ENCODE measurements at places on chromosomes 12 and 14.

DNA sequence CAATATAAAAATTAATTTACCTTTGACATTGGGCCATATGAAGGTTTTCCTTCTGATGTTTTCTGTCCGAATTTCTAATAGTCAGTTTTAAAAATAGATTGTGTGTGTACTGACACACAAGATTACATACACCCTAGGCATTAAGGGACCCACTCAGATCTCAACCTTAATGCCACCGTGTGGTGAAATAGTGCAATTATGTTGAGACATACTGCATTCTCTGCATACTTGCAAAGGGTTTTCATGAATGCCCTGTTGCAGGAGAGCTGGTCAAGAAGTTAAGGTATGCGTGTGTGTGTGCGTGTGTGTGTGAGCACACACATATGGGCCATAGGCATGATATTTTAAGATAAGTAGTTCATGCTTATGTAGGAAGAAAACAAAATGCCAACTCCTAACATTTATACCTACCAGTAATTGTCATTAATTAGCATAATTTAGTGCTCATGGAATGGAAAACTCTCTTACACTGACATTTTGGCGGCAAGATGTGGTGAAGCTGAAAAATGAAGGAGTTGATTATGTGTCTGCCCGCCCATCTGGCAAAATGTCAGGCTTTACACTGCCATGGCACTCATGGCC is 58.8 kb downstream of the PIK3C2G start:
- DNase-seq, result no peak

GRCh38 chr12:47082796-47083621 is 3.2 kb upstream of the AMIGO2 start:
- DNase-seq, result no peak

DNA sequence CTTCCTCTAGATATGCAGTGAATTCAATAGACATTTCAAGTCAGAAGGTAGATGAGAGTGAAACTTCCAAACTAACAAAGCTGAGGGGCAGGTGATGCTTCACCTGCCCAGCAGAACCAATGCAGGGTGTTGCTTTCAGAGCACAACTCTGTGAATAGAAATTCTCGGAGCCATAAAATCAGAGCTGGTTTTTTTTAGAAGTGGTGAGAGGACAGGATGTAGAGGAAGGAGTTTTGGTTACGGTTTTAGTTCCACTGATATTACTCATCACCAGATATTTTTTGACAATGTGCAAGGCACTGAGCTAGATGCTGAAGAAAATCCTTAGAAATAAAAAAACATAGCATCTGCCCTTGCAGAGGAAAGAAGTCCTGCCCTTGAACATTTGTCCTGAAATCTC is 62.2 kb downstream of the BMP4 start:
- no peak for DNase-seq

GRCh38 chr14:83607682-83608081 is 1922.3 kb upstream of the FLRT2 start:
- no peak for DNase-seq

DNA sequence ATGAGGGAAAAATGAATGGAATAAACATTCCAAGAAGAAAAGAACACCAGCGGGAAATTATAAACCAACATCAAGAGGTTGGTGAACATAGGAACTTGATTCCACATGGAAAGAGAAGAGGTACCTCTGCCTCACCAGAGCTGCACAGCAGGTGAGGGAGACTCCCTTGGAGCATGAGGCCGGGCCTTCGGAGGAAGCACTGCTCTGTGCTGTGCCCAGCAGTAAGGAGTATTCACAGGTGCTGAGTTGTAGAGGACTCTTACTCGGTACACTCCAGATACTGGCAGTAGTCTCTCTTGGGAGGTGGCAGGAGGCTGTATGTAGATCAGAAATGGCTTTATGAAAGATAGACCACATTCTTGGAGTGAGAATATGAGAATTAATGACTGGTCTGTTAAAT is 76.0 kb downstream of the NPAS3 start:
- no peak for DNase-seq

DNA sequence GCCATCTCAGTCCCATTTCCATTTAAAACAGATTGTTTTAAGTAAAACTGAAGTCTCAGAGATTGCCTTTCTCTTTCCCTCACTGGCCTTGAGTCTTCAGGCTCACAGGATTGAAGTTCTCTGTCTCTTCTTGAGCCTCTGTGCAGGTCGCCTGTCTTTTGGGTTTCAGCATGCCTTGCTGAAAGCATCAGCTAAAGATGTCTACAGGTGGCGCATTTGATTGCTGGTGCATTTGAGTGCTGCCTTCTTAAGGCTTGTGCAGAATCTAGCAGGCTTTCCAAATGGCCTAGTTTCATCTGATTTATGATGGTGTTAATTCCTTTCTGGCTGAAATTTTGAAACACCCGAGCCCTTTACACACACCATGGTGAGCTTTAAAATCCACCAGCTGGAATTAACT is 1062.2 kb upstream of the FBXO33 start:
- DNase-seq, result no peak

DNA sequence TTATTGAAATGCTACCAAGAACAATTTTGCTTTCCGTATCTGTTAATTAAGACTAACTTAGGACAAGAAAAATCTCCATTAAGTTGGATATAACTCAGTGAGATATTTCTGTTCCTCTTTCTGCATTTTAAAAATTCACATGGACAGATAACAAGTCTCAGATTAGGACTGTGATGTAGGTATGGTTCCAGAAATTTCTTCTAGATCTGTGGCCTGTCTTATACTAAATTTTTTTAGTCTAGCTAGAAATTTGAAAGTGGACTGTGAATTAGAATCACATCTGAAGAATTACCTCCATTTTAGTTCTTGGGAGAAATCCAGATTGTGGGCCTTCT is 41.6 kb downstream of the USP15 start:
- no peak for DNase-seq

GRCh38 chr12:43306066-43306465 is 245.9 kb downstream of the ADAMTS20 start:
- DNase-seq, result no peak

DNA sequence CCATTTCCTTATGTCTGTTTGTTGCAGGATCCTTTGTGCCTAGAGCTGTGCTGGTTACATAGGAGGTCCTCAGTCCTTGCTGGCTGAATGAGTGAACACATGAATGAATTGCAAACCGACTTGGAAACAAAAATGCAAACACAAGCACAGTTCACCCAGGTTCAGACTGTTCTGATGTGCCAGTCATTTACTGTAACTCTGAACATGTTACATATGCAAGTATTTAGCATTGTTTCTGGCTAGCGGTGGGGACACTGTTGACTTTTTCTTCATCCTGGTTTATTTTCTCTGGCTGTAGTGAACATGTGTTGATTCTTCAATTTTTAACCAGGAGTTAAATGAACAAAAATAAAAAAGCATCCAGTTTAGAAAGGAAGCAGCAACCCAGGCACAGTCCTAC is 33.4 kb downstream of the TSPAN9 start:
- no peak for DNase-seq

DNA sequence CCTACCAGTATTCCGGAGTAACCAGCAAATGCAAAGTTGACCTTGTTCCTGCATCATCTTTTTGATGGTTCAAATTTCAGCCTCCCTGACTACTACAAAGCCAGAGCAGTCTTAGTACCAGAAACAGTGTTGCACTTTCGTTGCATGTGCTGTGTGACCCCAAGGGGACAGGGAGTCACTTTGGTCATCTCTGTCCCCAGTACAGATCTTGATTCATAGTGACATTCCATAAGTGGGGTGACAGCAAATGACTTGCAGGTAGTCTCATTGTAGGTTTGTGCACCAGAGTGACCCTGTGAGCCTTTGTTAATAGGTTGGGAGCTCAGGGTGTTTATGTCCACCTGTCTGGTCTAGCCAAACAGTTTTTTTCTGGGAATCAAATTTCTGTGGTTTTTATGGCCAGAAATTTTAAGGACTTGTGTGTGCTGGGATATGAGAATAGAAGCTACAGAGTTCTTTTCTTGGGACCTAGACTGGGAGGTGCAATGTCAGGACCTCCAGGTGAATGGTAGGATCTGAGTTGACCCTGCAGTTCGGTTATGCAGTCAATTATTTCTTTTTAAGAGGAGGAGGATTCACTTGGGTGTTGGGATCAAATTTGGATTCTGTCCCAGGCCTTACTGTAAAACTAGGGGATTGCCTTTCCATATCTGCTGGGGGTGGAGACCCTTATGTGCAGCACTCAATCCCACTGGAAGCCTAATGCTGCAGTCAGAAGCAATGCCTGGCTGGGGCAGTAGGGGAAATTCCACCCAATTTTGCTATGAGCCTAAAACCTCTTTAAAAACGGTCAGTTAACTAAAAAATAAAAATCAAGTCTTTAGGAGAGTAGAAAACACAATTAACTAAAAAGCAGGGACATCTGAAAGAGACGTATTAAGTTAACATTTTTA is 10.1 kb downstream of the EIF5 start:
- DNase-seq, result no peak

- no peak for DNase-seq
These were observed 54.5 kb downstream of the KIF26A start for GRCh38 chr14:104192883-104193245.

DNA sequence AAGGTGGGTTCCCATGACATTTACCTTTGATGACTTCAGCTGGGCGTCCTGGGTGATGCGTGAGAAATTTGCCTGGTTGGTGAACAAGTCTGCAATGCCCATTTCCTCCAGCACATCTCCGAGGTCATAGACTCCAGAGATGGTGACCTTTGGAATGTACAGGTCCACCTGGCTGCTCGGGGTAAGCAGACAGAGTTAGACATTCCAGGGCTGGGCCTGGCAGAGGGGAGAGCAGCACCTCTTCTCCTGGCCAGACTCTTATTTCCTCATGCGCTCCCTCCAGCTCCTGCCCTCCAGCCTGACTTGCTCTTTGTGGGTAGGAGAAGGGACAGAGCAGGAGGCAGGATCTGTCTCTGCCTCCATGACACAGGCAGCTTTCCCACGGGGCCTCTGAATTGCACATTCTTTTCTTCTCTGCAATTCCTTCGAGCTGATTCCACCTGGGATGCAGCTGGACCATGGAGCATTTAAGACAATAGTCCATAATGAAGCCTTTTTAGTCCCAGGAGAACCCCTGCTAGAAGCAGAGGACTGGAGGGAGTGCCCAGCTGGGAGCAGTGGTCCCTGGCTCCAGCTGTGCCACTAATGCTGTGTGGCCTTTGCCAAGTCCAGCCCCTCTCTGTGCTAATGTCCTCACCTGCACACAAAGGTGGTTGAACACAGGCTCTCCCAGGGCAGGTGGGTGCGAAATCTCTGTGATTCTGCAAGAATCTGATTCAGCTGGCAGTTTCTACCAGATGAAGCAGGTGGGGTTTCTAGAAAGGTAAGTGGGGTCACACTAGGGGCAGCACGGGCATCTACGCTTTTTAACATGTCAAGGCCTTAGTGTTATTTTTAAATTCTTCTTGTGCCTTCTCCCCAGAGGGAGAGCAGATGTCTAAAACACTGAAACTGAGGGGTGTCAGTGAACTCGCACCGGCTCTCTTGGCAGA is 13.2 kb upstream of the SERPINA10 start:
- DNase-seq, result no peak

GRCh38 chr14:22266142-22266442 is 322.9 kb downstream of the DAD1 start:
- DNase-seq, result no peak

- no peak for DNase-seq
These were observed 100.2 kb downstream of the EPS8 start for GRCh38 chr12:15688838-15689625.

DNA sequence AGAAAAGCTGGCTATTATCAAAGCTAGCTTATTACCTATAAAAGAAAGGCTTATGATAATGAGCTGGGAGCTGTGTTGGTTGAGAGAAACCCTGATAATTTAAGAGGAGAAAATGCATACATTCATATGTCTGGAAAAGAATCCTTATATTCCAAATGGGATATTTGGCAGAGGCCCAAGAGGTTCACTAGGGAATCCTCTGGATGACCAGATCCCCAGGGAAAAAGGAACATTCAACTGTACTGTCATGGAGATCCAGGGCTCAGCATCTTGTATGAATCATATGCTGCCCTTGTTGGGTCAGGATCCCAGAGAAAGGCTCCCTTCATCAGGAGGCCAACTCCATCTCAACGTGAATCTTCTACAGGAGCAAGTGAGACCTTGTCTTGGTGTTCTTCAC is 16.6 kb upstream of the FBXO34 start:
- no peak for DNase-seq

DNA sequence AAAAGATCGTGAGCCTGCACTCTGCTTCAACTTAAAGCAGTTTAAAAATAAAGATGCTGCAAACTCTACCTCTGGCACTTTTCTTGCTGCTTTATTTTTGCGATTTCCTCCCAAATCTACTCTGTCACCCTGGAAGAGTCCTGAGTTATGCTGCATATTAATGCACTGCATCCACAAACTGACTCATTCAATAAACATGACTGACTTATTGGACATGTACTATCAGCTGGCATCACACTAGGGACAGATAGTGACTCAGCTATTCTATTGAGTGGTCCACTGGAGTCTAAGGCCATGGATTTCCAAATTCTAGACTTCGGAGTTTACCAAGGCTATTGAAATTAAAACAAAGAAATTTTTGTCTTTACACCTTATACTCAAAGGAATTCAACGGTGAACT is 90.7 kb upstream of the PTPRR start:
- DNase-seq, result no peak

DNA sequence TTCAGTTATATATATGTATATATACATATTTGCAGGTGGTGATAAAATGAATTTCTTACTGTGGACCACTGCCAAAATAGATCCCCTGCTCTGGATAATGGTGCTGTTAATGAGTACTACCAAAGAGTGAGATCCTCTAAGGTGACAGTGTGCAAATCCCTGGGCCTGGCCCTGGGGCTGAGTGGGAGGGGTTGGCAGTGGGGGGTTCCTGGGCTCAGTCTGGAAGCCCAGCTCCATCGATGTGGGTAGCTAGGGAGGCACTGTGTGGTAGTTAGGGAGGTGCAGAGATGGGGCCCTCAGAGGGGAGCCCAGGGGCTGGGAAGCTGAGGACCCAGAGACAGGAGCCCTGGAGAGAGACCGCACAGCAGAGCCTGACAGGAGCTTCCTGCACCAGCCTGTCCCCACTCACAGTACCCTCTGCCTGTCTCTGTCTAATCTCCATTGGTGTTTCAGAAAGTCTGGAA is 9.1 kb downstream of the KRT8 start:
- no peak for DNase-seq

DNA sequence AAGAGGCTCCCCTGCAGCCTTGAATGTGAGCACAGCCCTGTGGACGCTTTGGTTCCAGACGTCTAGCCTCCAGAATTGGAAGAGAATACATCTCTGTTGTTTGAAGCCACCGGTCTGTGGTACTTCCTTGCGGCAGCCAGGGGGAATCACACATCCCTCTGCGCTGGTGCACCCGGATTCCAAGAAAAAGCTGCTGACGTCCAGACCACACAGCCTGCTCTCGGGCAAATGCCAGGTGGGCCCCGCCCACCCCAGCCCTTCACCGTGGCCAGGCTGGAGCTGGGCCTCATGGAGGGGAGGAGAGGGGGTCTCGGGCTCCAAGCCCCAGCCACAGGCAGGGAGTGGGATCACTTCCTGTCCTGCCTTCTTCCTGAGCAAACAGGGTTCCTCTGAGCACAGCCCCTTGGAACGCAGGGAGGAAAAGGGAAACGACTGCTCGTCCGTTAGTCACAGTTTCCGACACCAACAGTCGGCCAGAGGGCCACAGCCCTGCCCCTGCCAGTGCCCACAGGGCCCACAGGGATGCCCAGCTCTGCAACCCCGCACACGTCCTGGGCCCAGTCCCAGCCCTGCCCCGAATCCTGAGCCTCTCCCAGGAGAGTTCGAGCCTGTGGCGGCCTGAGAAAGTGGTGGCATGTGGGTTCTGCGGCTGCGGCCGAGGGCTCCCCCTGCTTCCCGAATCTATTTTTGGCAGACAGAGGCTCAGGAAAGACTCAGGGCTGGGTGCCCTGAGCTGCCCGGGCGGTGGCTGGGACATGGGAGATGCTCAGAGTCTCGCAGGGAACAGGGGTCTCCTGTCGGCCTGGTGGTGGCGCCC is 85.3 kb downstream of the RFLNA start:
- no peak for DNase-seq

Data from NCI-H1930 (cell line).